ENCODE measurements at places on chromosomes 1 and 21. TPM values are rescaled to one million over a fixed set of nuclear protein-coding genes. Genes with fewer than 3 reads are reported as not detected.

GRCh38 chr1:207311888-207312603 lies 9.4 kb upstream of the CD55 start:
- DNase-seq: no peak

DNA sequence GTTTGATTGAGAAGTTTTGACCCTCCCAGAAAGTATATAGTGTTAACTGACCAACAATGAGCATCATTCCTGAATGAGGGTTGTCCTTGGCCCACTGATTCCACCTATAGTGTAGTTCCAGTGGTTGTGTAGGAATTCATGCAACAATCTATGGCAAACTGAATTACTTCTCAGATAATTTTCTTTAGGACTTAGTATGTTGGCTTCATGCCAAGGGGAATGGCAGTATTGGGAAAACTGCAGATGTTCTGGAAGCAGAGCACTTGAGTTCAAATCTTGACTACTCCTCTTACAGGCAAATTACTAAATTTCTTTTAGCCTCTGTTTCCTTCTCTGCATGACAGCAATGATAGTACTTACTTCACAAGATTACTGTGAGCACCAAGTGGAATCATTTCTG lies 65.8 kb downstream of the LRIG2 start:
- no peak for DNase-seq

- peak; percentile 74 for DNase-seq
Measured at GRCh38 chr1:15833069-15833679, 14.3 kb upstream of the SPEN start.

DNA sequence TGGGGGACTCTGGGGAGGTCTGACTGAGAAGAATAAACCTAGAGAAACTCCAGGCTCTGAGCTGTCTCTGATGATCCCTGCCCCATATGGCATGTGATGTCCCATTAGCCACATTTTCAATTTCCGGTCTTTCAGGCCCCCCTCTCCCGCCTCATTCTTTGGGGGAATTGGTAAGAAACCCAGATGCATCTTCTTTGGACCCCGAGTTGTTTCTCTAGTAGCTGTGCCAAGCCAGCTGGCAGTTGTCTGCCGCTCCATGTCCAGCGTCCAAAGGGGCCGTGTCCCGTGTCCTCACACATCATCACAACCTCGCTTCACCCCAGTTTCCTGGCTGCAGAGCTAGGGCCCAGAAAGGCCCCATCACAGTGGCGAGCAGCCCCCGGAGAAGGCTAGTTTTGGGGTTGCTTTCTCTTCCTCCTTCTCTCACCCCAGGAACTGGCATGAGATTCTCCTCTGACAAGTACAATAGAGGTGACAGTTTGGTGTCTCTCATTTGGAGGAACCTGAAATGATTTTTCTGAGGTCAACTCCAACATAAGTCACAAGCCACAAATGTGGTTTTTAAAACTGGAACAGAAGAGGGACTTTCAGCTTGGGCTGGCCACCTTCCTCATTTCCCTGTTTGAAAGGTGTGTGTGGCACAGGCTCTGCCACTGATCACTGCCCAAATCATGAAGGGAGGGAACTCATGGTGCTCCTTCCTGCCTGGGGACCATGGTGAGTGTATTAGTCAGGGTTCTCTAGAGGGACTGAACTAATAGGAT lies 6.4 kb upstream of the GPR157 start:
- peak; percentile 94 for DNase-seq

- DNase-seq: no peak
Measured at GRCh38 chr1:48876330-48876785, 99.7 kb upstream of the BEND5 start.

DNA sequence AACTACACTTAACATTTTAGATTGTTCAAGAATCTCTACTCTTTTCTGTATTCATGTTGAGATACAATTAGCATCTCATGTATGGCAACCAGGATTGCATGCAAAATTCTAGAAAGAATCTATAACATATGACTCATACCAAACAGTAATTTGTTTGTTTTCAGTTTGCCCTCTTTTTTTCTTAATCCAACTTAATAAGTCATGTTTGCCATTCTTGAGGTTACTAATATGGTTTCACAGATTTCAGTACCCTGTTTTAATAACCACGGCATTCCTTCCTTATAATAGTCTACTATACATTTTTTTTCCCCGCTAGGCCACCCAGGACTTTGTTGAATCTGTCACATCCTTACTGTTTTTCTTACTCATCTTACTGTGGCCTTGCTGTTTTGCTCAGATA lies 140.8 kb downstream of the FMN2 start:
- no peak for DNase-seq

DNA sequence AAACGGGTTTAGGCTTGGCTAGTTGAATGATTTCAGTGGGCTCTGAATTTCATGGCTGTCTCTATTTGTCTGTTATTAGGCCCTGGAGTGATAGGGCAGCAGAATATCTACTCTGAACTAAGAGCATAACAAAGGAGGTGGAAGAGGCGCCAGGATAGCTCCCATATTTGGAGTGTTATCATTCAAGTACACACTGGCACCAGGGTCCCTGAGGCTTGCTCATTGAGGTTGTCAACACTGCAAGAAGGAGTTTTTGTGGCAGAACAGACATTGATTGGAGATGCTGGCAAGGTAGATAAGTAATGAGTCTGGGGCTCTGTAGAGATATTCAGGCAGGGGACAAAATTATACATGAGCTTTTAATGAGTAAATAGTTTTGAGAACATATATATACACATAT lies 1748.4 kb downstream of the MRPL39 start:
- DNase-seq: no peak

- DNase-seq: no peak
Measured at GRCh38 chr1:42740851-42741580, 980 bp upstream of the CLDN19 start.

DNA sequence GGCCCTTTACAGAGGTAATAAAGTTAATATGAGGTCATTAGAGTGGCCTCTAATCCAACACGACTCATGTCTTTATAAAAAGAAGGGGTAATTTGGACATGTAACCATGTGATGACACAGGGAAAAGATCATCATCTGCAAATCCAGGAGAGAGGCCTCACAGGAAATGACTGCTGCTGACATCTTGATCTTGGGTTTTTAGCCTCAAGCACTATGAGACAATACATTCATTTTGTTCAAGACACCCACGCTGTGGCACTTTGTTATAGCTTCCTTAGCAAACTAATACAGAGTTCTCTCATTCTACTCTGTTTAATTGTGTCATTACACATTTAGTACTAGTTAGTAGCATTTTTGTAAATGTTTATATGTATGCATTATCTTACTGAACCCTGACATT lies 64.0 kb upstream of the RUNX1 start:
- DNase-seq: no peak

- DNase-seq: no peak
Measured at GRCh38 chr1:87279536-87279875, 49.2 kb upstream of the LMO4 start.

DNA sequence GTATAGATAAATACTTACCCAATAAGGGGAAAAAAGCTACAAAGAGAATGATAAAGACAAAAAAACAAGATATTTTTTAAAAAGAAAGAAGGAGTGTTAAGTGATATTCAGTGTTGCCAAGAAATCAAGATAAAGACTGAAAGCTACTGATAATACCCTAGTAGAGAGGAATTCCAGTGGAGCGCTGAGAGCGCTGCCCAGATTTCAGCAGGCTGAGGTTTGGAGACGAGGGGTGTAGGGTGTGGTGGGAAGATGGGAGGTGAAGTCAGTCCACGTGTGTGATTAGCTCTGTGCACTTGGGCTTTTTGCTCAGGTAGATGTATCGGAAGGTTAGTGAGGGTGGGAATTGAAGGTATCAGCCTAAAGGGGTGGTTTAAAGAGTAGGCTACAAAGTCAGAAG lies 47.8 kb downstream of the FMN2 start:
- DNase-seq: no peak

- DNase-seq: no peak
Measured at GRCh38 chr1:31848381-31848897, 32.6 kb upstream of the SPOCD1 start.

DNA sequence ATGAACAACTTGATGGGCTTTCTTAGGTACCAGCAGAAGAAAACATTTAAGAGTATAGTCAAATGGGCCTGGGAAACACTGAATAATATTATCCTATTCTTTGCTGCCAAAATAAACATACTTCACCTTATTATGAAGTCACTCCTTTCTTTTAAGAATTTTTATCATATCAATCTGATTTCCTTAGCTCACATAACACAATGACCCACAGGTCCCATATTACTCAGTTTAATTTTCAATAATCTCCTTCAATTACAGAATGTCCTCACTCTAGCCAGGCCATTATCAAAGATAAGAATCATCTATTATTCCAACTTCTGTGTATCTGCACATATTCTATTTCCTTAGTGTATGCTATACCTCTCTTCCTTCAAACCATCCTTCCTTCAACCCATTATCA lies 63.0 kb downstream of the PIGK start:
- no peak for DNase-seq

DNA sequence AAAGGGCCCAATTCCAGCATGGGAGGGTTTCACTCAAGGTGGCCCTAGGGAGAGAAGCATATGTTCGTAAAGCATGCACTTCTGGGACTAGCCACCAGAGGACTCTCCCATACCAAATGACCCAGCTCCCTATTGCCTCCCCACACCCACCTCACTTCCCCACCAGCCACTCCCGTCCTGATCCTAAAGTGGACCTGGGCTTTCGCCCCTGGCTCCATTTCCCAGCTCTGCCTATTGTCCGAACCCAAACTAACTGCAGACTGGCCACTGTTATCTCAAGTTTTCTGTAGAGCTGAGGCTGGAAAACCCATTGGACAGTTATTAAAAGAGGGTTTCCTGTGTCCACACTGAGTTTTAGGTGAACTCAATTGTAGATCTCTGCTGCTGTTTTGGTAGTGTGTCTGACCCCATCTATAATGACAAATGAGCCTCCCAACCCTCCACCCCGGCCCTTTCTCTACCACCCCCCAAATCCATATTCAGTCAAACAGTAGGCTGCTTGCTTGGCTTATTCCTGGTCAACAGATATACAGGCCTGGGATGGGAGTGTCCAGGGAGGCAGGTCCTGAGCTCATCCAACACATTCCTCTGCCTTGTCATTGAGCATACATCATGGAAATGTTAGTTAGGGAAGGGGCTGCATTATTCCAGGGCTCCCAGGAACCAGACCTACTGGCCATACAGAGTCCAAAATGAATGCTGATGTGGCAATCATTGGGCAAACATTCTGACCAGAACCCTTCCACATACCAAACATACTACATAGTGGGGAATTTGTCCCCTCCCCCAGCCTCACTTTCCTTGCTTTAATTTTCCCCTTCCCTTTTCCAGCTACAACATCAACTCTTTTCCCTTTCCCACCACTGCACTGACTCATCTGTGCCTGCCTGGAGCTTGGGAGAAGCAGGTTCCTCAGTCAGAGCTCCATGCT lies 59.2 kb downstream of the ABCA4 start:
- no peak for DNase-seq

DNA sequence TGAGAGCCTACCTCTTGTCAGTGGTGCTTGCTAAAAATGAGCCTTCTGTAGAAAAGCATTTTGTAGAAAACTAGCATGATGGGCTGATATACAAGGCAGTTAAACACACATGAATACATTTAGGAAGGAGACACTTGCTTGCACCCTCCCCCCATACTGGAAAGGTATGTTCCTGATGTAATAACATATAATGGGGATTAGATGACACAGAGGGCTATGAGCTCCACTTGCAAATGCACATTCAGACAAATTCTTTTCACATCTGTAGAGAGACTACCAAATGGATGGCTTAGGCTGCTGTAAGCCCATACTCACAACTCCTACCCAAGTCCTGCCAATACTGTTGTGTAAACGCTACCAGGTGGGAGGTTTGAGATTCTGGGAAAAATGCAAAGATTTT lies 634.0 kb downstream of the SMYD3 start:
- no peak for DNase-seq

- no peak for DNase-seq
Measured at GRCh38 chr21:37450445-37450941, 83.9 kb downstream of the DYRK1A start.

DNA sequence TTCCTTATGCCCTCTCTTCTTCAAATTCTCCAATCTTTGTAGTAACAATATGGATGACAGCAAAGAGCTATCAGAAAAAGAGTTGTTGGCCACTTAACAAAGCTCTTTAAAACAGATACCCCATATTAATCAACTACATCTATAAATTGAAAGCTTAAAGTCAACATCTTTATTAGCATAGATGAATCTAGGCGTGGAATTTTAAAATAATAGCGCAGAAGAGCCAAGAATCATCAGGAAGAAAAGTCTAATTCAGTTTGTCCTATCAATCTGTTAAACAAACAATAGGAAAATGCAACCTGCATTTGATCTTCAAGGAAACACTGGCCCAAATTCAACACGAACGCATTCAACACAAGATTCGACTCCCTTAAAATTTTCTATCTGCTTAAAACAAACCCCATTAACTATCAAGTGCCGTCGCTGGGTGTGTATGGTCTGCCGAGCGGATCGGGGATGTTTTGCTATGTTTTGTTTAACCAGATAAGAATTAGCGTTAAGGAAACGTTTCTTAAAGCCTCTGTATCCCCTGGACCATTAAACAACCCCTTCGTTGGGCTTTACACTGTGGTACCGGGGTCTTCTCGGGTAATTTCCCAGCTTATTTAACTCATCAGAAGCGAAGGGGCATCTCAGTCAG lies 1.0 kb downstream of the LYST start:
- DNase-seq: peak; percentile 19

GRCh38 chr1:51924455-51924854 lies 45.9 kb upstream of the NRDC start:
- DNase-seq: no peak

DNA sequence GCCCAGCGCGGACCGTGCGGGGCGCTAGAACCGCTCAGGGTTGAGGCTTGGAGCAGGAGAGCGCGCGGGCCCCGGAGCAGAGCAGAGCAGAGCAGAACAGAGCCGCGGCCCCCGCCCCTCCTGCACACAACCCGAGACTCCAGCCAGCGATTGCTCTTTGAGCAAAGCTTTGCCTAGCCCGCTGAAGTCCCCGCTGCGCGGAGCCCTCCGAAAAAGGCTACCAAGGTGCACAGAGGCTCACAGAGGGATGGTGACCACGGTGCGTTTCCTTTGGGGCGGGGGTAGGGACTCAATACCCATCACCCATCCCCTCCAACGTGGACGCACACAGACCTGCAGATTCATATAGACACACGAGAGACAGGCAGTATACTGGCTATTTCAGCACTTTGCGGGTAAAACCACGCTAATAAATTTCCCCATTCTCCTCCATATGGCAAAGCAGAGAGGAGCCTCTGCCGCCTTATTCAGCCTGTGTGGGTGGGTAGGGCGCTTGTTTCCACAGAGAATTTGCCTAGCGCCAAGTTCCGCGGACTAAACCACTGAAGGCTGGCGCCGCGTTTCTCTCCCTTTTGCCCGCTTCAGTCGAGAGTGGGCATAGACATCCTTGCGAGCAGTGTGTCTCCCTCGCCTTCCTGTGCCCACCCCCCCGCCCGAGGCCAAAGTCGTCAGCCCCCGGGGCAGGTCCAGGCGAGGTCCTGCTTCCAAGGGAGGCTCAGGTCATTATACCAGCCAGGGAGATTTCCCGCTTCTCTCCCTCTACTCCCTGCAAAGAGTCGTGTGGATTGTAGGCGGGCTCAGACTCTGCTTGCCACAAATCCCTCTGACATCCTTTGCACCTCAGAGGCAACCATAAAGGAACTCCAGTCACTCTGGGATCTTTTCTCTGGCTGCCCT lies 8.5 kb downstream of the HLX start:
- DNase-seq: no peak

- no peak for DNase-seq
Measured at GRCh38 chr21:44510109-44510507, 29.9 kb downstream of the KRTAP10-1 start.

CRP gene
- polyA plus RNA-seq: not detected

CD1D gene
- 1.6 TPM for polyA plus RNA-seq

CHI3L2 gene
- 0.41 TPM for polyA plus RNA-seq

ACKR1 gene
- 4.8 TPM for polyA plus RNA-seq

ERICH3 gene
- 0.98 TPM for polyA plus RNA-seq

FAM3B gene
- polyA plus RNA-seq: 8.9 TPM

MYOG gene
- not detected for polyA plus RNA-seq

Data from left lung (tissue), 14 donors.